ENCODE measurements at places on chromosomes 4 and X.

- DNase-seq: no peak
These were observed 289.8 kb upstream of the CLNK start for GRCh38 chr4:10974371-10974770.

DNA sequence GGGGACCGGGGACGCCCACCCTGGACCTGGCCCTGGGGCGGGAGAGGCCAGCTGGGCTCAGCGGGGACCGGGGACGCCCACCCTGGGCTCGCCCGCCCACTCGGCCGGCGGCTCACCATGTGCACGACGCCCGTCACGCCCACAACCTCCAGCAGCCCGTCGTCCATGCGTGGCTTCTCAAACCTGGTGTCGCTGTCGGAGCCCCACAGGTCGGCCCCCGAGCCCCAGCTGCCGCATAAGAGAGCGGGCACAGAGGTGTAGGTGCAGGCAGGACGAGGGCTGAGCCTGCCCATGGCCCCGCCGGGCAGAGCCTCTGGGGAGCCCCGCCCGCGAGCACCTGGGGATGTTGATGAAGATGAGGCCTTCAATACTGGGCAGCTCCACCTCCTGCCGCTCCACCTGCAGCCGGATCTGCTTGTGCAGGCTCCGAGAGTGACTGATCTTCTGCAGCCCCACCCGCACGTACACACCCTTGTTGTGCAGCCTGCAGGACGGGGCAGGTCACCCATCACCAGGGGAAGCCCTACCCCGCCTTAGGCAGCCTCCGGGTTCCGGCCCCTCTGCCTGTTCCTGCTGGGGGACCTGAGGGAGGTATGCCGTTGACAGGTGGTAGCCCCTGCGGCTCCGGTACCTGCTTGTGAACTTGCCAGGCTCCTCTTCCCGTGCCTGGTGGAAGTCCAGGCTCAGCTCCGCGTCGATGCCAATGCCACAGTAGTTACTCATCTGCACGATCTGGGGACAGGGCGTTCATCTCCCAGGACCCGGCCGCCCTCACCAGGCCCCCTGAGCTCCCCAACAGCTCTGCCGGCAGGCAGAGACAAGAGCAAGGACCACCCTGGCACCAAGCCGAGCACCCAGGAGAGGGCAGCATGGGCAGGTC is 11.8 kb downstream of the DGKQ start:
- no peak for DNase-seq

DNA sequence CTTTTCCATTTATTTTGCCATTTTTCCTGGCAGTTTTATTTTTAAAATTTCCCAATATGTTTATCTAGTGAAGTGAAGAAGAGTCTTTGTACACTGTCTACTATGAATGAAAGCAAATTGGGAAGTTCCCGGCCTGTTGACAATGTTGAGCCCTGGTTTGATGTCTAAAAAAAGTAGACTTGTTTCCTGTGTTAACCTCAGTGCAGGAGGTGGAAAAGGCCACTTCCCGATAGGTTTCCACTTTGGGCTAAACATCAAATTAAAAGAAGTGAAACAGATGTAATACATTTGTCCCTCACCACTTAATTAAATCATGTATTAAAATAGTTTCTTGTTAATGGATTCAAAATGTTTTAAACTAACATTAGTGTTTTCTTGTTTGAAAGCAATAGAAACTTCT is 30.0 kb downstream of the BBS12 start:
- no peak for DNase-seq

DNA sequence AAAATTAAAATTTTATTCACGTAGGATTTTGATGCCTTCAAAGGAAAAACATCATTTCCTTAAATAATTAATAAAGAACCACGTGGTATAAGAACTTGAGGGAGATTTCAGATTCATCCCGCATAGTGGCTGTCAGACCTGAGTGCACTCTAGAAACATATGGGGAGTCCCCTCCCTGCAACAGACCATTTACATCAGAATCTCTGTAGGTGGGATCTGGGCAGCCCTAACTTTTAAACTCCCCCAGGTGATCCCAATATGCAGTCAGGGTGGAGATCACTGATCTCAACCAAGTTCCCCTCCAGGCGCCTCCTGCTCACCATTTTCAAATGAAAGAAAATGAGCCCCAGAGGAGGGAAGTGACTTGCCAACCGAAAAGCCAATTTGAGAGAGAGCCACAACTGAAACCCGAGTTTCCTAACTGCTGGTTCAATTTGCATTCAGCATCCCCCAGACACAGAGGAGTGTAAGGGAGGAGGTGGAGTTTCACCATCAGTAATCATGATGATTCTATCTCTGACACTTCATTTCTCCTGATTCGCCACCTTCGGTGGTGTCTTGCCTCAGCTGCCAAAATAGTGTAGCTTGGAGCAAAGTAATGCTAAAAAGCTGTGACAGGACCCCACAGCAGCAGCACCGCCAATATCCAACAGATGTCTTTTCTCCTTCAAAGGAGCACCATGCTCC is 11.4 kb downstream of the RNF150 start:
- peak; percentile 56 for DNase-seq

GRCh38 chr4:40516651-40517050 is 113.0 kb downstream of the RBM47 start:
- no peak for DNase-seq

- DNase-seq: peak; percentile 8
These were observed 106.2 kb downstream of the SMIM20 start for GRCh38 chr4:26020083-26020668.

GRCh38 chr4:88027611-88028608 is 20.5 kb downstream of the PKD2 start:
- DNase-seq: no peak

DNA sequence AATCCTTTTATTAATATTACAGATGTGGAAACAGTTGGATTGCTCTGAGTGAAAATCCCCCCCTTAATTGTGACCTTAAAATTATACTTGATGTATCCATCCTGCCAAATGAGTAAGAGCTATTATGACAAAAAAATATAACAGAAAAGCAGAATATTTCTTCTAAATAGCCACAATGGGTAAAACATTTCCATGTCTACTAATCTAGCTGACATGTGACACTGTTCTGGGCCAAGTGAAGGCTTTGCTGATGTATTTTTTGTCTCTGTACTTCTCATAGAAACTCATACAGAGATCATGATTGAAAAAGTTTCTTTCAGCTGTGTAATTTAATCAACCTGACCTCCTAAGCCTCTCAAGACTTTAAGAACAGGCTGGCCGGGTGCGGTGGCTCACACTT is 569.1 kb upstream of the ZFP42 start:
- no peak for DNase-seq

DNA sequence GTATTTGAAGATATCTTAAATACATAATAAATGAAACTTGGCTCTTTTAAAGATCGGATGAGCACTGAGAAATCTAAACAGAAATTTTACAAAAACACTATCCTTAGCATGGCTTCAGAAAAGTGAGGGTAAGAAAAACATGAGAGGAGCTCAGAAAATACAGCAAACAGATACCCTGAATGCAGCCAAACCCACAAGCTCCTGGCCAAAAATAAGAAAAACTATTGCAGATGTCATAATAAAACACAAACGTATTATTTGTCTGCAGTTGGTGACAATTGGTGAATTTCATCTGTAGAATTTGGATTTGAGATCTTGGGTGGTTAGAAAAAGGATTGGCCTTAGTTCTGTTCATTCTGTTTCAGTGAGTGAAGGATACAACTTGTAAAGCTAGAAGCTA is 603.9 kb downstream of the INPP4B start:
- DNase-seq: no peak

- DNase-seq: no peak
These were observed 35.2 kb upstream of the TADA2B start for GRCh38 chr4:7007944-7008343.

- no peak for DNase-seq
These were observed 1473.4 kb downstream of the RPA4 start for GRCh38 chrX:98357146-98357545.

- no peak for DNase-seq
These were observed 283.2 kb downstream of the PCDH18 start for GRCh38 chr4:137249112-137249511.

GRCh38 chr4:24659241-24659961 is 75.0 kb upstream of the DHX15 start:
- no peak for DNase-seq

GRCh38 chr4:106809076-106809475 is 227.0 kb downstream of the DKK2 start:
- peak; percentile 21 for DNase-seq

- DNase-seq: no peak
These were observed 37.0 kb downstream of the SEPSECS start for GRCh38 chr4:25123236-25123635.

DNA sequence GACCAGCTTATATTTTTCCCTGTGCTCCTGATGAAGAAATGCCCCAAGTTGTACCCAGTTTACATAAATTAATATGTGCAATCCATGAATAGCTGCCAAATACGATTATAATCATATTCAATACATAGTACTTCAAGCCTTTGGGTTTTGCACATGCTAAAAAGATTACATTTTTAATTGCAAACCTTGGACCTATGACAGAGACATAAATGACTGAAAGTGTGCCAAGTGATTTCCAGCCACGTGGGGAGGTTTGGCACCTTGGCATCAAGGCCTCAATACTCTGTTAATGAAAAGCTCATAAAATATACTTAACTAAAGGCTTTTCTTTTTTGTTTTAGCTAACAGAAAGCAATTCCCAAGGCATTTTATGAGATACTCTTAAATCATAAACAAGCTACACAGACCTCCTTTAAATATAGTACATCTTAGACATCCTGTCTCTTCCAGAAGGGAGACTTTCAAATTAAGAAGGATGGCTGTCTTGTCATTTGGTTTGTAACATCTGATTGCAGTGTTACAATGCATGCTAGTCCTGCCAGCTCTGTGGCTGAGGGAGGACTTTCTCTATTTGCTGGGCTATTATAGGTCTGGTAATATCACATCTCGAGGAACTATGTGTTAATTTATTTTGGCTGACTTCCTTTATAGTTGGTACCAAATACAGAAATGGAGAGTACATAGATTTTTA is 404.1 kb downstream of the AFF2 start:
- DNase-seq: no peak

DNA sequence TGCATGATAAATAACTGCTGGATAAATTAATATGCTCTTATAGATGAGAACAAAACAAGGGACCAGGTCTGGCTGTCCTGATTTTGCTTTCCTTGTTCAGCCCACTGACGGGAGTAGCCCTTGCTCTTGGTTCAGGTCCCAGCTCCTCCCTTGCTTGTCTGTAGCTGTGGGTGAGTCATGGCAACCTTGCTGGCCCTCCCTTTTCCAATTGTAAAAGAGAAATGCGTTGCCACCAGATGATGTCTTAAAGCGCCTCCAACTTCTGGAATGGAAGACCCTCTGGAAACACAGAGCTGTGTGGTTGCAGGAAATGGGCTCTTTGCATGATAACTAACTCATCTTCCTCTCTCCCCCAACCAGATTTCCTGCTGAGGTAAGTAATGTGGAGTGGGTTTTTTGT is 171.4 kb downstream of the AASDH start:
- peak; percentile 24 for DNase-seq

GRCh38 chrX:130716346-130716745 is 186.7 kb downstream of the ENOX2 start:
- DNase-seq: no peak

- DNase-seq: no peak
These were observed 379.7 kb upstream of the FAT1 start for GRCh38 chr4:187103351-187103750.

DNA sequence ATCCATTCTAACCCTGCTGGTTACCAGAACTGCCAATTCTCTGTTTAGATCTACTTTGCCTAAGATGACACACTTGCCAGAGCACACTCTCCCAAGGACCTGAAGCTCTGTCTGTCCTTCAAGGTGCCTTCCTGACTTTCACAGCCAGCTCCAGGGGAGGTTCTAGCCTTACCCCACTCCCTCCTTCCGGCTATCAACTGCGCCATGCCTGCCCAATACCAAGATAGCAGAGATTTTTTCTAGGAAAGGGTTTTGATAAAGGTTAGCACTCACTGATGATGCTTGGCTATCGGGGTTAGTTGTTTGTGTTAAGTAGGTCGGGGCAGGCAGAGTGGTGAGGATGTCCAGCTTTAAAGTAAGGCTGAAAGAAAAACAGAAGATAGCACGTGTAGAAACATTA is 14.3 kb downstream of the ALPK1 start:
- DNase-seq: no peak

DNA sequence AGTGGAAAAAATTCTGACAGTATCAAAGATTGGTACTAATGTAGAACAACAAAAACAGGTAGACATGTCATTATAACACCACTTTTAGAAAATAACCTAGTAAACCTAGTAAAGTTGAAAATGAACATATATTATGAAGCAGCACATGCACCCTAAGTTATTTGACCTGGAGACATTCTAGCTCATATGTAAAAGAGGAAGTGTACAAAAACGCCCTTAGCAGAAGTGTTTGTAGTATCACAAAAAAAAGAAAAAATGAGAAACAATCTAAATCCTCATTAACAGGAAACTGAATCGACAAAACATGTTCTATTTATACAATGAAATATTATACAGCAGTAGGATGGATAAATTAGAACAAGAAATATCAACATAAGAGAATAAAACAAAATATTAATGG is 318.9 kb upstream of the PPP1R2C start:
- no peak for DNase-seq

- DNase-seq: no peak
These were observed 1100.0 kb upstream of the SLIT2 start for GRCh38 chr4:19151684-19152083.

DNA sequence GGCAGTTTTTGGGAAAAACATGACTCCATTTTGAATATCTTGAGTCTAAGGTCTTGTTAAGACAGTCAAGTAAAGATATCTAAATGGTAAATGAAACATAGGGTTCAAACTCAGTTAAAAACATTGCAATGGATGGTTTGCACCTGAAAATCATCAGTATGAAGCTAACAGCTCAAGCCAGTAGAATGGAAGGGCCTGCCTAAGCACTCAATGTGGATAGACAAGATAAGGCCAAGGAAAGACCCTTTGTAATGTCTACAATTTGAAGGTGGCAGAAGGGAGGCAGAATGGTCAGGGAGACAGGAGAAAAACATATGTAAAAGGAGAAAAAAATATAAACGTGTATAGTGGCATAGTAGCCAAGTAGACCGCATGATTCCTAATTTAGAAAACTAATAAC is 78.2 kb downstream of the REELD1 start:
- no peak for DNase-seq

- DNase-seq: no peak
These were observed 314.7 kb downstream of the PDGFC start for GRCh38 chr4:156656896-156657295.

GRCh38 chr4:143406523-143406922 is 69.8 kb downstream of the GAB1 start:
- DNase-seq: no peak

GRCh38 chrX:69362354-69362753 is 141.8 kb upstream of the NALF2 start:
- no peak for DNase-seq

DNA sequence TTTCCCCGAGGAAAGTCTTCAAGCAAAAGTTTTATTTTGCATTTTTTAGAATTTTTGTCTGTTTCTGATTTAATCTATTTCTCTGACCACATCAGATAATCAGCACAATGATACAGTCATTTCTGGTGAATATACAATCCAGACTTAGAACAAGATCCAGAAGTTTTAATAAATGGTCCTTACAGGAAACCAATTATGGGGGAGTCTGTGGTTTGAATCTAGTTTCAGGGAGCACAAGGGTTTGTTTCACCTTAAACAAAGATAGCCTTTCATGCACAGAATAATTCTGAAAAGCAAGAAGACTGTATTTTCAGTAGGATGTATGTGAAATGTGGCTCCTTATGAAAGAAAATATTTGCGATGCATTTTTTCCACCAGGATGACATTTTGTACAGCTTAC is 158.5 kb upstream of the ARSJ start:
- DNase-seq: no peak
